Right lung (tissue), 10 donors: ENCODE measurements at places on chromosomes 3 and 15.

GRCh38 chr3:71560665-71561064 is 22.9 kb downstream of the FOXP1 start:
- no peak for DNase-seq

GRCh38 chr3:12934431-12934830 is 93.1 kb upstream of the RPL32 start:
- DNase-seq = no peak

GRCh38 chr15:59966262-59966661 is 37.8 kb upstream of the FOXB1 start:
- no peak for DNase-seq

- DNase-seq = no peak
These were observed 46.8 kb upstream of the POMGNT2 start for GRCh38 chr3:43152649-43153048.

DNA sequence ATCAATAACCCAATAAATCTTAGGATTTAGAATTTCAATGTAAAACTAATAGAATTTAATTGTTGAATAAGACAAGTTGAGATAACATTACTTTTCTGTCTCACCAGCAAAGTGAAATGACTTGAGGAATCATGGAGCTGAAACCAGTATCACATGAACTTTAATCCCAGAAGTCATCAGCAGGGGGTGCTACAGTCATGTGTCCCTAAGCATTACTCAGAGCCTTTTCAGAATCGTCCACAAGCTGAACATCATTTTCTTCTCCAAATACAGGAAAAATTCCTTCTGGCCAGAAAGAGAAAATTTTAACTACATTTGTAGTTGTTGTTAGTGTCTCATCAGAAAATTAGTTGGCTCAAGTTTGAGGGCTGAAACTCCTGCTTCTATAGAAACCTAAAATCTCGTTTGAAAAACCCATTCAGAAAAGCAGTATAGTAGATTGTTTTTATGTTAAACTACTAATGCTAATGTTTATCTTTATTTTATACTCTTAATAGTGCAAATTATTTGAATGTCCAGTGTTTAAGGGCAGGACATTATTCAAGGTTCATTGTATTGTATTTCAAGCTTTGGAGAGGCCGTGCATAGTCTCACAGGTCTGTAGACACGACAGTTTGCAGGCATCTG is 384.1 kb downstream of the PLOD2 start:
- peak; percentile 42 for DNase-seq

- no peak for DNase-seq
These were observed 32.4 kb upstream of the TRPM1 start for GRCh38 chr15:31133890-31134289.
